Keratinocyte (primary cell): ENCODE measurements at places on chromosomes 2 and 18.

GRCh38 chr2:230902180-230902899, 22.7 kb downstream of the GPR55 start:
- no peak for DNase-seq

- no peak for DNase-seq
Observed at GRCh38 chr2:126753501-126754212, 97.7 kb downstream of the GYPC start.

GRCh38 chr2:191459158-191459557, 214.0 kb downstream of the MYO1B start:
- no peak for DNase-seq

GRCh38 chr2:171247741-171248662, 87.3 kb upstream of the TLK1 start:
- DNase-seq, result no peak

DNA sequence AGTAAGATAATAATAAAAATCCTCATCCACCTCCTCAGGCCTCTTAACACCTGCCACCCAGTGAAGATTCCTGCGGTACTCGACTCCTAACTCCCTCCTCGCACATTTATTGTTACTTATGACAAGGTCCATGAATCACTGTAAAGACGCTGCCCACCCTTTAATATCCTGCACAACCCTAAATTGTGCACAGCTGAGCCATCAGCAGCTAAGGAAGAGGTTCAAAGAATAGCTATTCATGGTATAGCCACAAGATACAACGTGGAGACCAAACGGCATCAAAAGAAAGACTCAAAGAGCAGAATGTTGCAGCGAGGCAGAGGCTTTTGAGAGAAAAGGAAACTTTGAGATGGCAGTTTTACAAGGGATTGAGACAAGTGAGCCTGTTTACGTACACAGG, 266.3 kb downstream of the SATB2 start:
- DNase-seq, result no peak

DNA sequence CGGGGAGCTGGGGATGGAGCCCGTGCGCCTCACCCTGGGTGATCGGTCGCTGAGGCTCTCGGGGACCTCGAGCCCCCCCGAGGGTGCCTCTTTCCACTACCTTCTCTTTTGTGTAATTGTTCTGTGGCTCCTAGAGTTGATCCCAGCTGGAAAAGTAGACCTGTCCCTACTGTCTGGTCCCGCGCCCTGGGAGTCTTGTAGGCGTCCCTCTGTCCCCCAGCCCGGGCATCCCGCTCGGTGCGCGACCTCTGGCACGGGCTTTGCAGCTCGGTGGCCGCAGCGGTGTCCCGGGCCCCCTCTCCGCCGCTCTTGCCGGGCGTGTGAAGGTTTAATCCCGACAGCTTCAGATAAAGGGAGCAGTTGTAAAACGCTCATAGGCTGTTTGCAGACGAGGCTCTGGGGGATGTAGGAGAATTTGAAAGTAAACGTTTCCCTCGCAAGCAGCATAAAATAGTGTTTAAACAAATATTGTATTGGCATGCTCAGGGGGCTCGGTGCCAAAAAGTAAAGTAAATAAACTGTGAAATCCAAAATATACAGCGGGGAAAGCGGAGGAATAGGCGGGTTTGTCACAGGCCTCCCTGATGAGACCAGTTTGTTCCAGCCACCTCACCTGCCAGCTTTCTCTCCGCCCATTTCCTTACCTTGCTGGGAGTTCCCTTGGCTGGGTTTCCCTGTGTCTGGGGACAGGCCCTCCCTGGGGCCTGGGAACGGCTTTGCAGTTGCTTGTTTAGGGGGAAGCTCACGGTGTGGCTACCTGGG, 1.9 kb downstream of the GLI2 start:
- DNase-seq, result no peak

DNA sequence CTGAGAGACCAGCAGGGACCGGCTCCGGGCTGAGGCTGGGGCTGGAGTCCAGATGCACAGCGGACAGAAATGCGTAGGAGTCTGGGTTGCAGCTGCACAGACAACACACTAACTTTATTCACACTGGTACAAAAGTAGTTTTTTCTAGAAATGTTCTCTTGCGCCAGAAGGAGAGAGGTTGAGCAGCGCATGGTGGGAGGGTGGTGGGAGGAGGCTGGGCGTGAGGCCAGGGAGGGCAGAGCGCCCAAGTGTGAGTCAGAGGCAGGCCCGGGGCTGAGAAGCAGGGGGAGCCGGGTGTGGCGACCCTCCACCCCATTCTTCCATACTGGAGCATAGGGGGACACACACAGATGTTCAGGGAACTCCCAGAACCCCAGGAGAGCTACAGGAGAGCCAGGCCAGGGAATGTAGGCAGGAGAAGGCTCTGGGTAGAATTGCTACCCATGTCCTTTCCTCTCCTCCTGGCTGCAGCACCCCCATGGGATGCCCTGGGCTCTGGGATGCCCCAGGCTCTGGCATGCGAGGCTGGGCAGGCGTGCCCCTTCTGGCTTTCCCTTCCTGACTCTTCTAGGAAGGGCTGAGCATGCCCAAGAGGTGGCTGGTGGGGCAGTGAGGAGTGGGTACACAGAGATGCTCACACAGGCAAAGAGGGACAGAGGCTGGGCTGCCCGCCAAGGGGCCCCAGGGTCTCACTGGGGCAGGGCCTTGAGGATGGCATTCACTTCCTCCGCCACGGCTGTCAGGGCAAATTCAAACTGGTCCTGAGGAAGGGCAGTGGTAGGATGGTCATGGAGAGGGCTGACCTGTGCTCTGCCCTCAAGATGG, 10.6 kb downstream of the DNAJB2 start:
- DNase-seq, result no peak

DNA sequence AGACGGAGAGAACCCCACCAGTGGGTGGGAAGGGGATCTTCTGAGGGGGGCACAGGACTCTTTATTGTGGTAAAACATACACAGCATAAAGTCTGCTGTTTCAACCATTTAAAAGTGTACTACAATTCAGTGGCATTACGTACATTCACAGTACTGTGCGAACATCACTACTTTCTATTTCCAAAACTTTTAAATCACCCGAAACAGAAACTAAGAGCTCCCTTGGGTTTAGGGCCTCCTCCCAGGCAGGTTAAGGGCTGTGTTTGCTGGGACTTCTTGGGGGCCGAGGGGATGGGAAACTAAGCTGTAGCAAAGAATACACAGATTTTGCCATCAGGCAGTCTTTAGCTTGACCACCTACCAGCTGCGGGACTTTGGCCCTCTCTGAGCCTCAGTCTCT, 242.0 kb downstream of the HAUS1 start:
- no peak for DNase-seq

GRCh38 chr18:57516056-57516455, 70.4 kb downstream of the FECH start:
- DNase-seq, result no peak

- no peak for DNase-seq
Observed at GRCh38 chr2:24045511-24046508, 1.4 kb downstream of the WDCP start.

DNA sequence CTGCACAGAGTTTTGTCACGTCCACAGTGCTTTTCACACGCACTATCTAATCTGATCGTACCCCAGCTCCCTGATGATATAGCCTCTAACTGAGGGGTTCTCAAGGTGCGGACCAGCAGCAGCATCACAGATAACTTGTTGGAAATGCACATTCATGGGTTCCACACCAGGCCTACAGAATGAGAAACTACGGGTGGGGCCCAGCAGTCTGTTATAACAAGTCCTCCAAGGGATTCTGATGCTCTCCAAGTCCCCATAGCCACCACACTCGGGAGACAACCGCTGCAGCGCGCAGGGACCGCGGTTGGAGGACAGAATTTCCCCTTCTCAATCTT, 745 bp upstream of the BZW1 start:
- DNase-seq, result no peak

DNA sequence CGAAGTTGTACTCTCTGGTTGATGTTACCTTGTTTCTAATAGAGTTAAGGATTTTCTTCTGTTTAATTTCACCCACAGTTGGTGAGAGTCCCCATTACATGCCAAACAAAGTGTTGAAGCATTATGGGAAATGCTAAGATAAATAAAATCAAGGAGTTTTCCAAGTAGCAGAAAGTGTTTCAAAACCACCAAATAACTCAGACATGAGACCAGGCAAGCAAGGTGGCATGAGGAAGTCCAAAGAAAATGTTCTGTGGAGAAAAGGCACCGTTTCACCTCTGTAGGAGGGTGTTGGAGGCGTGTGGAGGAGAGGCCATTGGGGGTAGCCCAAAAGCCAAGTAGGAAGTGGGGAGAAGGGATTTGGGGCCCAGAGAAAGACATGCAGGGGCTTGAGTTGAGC, 8.7 kb downstream of the CFAP221 start:
- no peak for DNase-seq
